ENCODE measurements at places on chromosomes 13 and 19. TPM values are rescaled to one million over a fixed set of nuclear protein-coding genes. Genes with fewer than 3 reads are reported as not detected.

The ACP5 gene
- total RNA-seq = 19.7 TPM

DNA sequence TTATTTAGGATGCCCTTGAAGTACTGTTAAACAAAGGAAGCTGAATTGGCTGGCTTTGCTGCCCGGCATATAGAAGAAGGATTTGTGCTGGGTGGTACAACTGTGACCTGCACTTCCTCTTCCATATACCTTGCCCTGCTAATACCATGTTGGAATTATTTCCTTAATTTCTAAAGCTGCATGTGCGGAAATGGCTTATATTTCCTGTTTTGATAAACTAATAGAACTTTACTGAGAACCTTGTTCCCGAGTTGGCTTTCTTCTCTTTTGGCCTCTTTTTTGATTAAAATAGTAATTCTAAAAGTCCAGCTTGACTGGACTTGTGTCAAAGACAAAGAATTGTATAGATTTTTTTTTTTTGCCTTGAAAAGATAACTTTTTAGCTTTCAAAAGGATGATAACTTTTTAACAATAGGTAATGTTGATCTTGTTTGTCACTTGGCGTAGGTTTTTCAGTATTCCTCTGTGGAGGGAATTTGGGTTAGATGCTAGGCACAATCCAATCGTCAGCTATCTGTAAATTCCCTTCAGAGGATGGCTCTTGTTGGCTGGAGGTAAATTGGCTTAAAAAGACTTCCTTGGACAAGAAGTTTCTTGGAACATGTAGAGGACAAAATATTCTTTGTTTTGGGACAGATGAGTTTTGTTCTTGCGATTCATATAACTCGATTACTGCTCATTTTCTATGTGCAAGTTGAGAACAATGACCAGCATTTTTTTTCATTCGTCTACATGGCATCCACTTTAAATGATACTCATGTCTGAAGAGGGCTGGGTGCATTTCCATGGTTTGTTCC, 41.4 kb downstream of the COL4A2 start:
- no peak for DNase-seq

The RBM42 gene
- total RNA-seq = 56.7 TPM

DNA sequence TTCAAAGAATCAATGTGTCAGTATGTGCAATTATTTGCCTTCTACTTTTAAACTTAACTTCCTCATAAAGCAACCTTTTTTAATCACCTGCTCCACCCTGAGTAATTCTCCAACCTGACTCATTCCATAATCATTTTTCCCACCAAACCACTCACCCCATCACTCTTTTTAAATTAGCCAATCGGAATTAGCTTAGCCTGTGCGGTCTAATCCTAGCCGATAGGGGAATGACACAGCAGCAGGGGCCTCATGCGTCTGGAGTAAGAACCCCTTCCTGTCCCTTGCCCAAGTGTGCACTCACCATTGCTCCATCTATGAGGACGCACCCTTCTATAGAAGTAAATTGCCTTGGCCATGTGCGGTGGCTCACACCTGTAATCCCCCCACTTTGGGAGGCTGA, 27.4 kb upstream of the ZNF83 start:
- DNase-seq = no peak

- DNase-seq = no peak
These were observed 56.1 kb downstream of the MLLT1 start for GRCh38 chr19:6223461-6224307.

The FPR1 gene
- total RNA-seq = 15.5 TPM

The FREM2 gene
- total RNA-seq = 9.2 TPM

DNA sequence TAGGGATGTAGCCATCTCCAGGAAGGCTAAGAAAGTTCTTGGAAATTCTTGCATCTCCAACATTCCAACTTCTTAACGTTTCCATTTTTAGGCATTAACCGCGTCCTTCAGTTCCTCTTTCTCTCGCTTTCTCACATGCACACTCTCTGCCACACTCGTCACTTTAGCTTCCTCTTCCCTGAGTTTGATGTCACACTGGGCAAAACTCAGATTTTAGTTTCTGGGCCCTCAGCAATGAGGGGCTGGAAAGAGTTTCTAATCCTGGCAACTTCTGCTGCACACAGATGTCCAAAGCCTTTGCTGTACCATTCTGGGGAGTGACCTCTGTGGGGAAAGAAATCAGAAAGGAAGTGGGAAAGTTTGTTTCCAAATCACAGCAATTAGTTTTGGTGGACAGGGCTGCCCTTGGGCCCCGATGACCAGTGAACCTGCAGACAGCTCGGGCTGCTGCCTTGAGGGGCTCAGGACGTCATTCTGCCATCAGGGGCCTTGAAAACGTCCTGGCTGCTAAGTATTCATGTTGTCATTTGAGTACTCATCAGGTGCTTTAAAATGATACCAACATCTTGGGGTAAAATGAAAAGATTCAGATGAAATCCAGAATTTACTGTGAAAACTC, 89.3 kb downstream of the KL start:
- no peak for DNase-seq

GRCh38 chr13:50450279-50450678, 393.2 kb downstream of the DLEU7 start:
- no peak for DNase-seq

DNA sequence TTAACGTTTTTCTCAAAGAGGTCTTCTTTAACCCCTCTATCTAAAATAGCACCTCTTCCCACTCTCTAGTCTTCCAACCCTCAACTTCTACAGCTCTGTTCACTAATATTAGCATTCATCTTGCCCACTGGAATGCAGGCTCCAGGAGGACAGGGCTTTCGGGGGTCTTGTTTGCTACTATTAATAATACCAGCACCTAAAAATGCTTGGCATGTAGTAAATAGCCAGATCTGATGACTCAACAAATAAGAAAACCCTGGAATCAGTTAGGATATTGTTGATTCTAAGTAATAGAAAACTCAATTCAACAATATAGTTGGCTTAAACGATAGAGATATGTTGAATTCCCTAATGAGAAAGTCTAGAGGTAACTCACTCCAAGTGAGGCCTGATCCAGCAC, 14.2 kb downstream of the DYRK1B start:
- no peak for DNase-seq

GRCh38 chr19:40139533-40140287, 49.0 kb upstream of the ZNF780A start:
- DNase-seq = no peak

DNA sequence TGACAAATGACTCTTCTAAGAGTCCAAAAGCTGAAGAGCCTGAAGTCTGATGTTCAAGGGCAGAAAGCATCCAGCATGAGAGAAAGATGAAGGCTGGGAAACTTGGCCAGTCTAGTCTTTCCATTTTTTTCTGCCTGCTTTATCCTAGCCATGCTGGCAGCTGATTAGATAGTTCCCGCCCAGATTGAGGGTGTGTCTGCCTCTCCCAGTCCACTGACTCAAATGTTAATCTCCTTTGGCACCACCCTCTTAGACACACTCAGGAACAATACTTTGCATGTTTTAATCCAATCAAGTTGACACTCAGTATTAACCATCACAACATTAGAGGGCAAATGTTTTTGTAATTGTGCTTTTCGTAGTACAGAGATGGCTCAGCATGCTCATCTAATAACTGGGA, 267.5 kb upstream of the KLHL1 start:
- DNase-seq = no peak

DNA sequence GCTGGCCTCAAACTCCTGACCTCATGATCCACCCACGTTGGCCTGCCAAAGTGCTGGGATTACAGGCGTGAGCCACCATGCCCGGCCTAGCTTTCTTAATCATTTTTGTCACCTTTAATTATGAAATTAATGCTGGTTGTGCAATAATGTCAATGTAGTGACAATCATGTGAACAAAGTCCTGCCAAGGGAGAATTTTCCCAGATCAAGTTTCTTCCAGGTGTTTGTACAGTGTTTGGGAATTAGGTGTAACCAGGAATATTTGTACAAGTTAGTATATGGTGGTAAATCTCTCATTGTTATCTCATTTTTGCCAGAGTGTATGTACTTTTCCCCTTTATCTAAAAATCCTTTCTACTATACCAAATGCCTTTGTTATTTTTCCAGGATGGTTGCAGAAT, 171.1 kb downstream of the UGGT2 start:
- no peak for DNase-seq

DNA sequence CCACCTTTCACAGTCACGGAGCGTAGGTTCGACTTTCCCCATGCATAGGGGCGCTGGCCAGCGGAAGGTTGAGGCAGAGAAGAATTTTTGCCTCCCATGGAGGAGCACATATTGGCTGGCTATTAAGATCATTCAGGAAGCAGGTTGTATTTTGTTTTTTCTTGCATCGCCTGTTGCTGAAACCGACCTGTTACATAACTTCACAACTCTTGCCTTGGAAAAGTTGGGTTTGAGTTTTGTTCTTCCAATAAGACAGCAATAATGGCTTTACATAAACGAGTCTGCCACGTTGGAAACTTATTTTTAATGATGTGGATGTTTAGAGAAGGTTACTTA, 1.4 kb downstream of the UPF1 start:
- no peak for DNase-seq

The OSCAR gene
- total RNA-seq = 4.0 TPM

The ZNF552 gene
- total RNA-seq = 6.6 TPM

DNA sequence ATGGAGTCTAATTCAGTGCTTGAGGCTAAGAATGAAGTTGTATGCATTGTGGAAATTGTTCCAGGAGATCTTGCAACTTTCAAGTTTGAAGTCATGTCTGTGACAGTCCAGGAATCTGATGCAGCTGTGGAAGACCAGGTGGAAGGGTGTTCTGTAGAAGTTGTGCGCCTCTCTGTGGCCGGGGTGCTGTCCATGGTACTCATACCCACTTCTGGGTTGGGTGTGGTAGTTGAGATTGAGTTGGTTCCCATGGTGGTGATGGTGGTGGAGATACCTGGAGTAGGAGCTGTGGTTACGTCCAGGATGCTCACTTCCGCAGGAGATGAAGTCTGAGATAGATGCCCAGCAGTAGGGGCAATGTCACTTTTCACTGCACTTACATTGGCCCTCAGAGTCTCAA, 44.3 kb downstream of the MUC16 start:
- DNase-seq = no peak

DNA sequence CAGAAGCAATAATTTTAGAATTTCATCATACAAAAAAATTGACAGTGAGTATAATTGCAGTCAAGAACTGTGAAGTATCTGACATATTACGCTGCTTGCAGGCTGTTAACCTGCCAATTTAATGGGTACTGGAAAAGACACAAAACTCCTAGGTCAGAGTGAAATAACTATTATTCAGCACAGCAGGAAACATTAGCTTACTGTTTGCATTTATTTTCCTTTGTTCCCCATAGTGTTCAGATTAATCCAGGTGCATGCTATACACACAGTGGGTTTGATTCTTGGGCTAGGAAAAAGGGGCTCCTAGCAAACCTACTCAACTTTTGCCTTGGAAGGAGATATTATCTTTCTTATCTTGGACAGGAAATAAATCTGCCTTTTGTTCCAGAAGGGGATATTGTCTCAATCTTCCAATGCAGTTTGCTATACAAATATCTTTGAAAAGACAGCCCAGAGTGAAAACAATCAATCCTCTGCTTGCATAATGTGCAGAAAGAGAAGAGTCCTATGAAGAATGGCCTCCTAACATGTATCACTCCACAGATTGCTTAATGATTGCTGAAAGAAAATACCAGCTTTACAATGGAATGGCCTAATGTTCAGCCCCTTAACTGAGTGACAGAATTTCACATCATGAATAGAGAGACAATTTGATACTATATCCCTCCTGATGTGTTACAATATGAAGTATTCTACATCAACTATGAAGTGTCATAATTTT, 443.4 kb downstream of the TBC1D4 start:
- DNase-seq = no peak

DNA sequence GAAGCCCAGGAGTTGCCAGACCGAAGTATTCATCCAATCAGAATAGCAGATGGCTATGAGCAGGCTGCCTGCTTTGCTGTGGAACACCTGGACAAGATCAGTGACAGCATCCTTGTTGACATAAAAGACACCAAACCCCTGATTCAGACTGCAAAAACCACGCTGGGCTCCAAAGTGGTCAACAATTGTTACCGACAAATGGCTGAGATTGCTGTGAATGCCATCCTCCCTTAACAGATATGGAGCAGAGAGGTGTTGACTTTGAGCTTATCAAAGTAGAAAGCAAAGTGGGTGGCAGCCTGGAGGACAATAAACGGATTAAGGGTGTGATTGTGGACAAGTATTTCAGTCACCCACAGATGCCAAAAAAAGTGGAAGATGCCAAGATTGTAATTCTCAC, 250.3 kb upstream of the OBI1 start:
- DNase-seq = no peak

DNA sequence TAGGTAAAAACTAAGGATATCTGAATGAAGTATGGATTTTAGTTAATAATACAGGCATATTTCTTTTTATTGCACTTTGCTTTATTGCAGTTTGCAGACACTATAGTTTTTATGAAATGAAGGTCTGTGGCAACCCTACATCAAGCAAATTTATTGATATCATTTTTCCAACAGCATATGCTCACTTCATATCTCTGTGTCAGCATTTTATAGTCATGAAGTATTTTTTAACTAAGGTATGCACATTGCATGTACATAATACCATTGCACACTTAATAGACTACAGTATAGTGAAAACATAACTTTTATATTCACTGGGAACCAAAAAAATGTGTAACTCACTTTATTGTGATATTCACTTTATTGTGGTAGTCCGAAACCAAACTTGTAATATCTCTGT, 236.3 kb downstream of the SUCLA2 start:
- DNase-seq = no peak
